Thoracic aorta (tissue), 2 donors: ENCODE measurements at places on chromosomes 11 and 22. TPM values are rescaled to one million over a fixed set of nuclear protein-coding genes. Genes with fewer than 3 reads are reported as not detected.

- H3K4me3 ChIP-seq, result no peak overlapping the region
- no peak for DNase-seq
- H3K27me3 ChIP-seq, result no peaks in the 10 kb centered on the region
- H3K4me1 ChIP-seq, result peaks cover 8% of the 10 kb centered on the region
Measured at GRCh38 chr11:76553554-76554476, 109.0 kb downstream of the EMSY start.

GRCh38 chr11:67002921-67003411 lies 20.0 kb upstream of the SYT12 start:
- no peak overlapping the region for H3K4me3 ChIP-seq
- H3K27me3 ChIP-seq, result no peaks in the 10 kb centered on the region
- H3K4me1 ChIP-seq, result no peaks in the 10 kb centered on the region
- no peak for DNase-seq

GRCh38 chr22:37300551-37301017 lies 18.3 kb downstream of the CYTH4 start:
- no peaks in the 10 kb centered on the region for H3K4me1 ChIP-seq
- H3K4me3 ChIP-seq, result no peak overlapping the region
- no peaks in the 10 kb centered on the region for H3K36me3 ChIP-seq
- DNase-seq, result no peak
- no peaks in the 10 kb centered on the region for H3K27me3 ChIP-seq

GRCh38 chr11:114246321-114247069 lies 49.7 kb upstream of the NNMT start:
- H3K27me3 ChIP-seq, result no peaks in the 10 kb centered on the region
- peak overlapping the region; percentile 14 for H3K27ac ChIP-seq
- peaks cover 35% of the 10 kb centered on the region for H3K4me1 ChIP-seq
- H3K36me3 ChIP-seq, result peaks cover 88% of the 10 kb centered on the region

- peaks cover 9% of the 10 kb centered on the region for H3K4me1 ChIP-seq
- H3K36me3 ChIP-seq, result peaks cover 12% of the 10 kb centered on the region
- peak overlapping the region; percentile 93 for H3K4me3 ChIP-seq
- no peak overlapping the region for H3K27ac ChIP-seq
Measured at GRCh38 chr11:46380340-46381047, 975 bp upstream of the MDK start.

Gene MPZL3
- total RNA-seq, result 0.41 TPM

DNA sequence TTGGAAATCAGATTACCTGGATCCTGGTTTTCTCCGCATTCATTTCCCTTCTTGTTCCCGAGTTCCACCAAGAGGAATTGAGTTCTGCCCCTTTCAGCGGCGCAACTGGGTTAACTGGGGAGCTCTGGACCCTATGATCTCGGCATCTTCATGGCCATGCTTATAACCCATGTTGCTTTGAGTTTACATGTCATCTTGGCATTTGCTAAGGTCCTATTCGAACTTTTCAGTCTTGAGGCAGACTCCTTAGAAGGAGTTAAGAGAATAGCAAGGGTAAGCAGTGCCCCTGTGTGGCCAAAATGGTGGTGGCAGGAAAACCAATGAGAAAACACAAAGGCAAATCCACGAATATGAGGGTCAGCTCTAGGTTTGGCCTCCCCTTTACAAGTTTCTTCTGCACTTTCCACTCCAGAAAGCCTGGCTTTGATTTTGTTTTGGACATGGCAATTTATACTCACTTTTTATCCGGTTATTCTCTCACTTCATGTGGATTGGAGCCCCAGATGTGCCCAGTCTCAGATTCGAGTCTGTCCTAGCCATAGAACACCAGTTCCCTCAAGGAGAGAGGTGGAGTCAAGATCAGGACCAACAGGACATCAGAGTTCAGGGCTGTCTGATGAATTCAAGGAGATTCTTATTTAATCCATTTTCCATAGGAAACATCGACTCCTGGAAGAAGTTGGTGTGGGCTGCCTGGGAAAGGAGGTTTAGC lies 55.3 kb upstream of the FBXO3 start:
- peaks cover 10% of the 10 kb centered on the region for H3K4me1 ChIP-seq
- no peaks in the 10 kb centered on the region for H3K27me3 ChIP-seq
- no peak overlapping the region for H3K27ac ChIP-seq
- no peak for DNase-seq

DNA sequence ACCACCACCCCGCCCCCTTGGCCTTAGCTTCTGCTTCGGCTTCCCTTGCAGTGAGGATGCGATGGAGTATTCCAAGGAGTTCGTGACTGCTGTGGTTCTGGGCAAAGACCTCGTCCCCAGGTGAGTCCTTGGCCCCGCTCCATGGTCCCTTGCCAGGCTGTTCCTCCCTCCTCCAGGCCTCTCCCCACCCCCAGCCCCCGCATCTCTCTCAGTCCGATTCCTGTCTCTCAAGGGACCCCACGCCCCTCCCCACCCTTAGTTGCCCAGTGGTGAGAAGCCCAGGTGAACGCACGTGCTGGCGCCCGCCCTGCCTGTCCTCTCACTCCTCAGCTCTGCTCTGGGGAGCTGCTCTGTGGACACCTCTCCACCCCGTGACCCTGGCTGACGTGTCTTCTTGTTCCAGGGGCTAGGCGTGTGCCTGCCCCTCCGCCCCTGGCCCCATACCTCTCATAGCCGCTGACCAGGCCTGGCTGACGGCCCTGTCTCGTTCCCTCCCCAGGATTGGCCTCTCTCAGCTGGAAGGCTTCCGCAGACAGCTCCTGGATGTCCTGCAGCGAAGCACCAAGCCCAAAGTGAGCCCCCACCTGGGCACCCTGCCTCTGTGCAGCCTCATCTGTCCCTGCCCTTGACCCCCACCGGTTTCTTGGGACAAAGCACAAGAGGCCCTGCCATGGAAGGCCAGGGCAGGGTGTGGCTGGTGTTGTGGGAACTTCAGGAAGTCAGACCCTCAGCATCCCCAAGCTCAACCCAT lies 14.6 kb upstream of the MYRF start:
- H3K36me3 ChIP-seq, result no peaks in the 10 kb centered on the region
- no peaks in the 10 kb centered on the region for H3K27me3 ChIP-seq

- H3K27me3 ChIP-seq, result no peaks in the 10 kb centered on the region
- DNase-seq, result no peak
- H3K4me1 ChIP-seq, result no peaks in the 10 kb centered on the region
- no peak overlapping the region for H3K27ac ChIP-seq
Measured at GRCh38 chr11:132028380-132029240, 658.2 kb downstream of the NTM start.

DNA sequence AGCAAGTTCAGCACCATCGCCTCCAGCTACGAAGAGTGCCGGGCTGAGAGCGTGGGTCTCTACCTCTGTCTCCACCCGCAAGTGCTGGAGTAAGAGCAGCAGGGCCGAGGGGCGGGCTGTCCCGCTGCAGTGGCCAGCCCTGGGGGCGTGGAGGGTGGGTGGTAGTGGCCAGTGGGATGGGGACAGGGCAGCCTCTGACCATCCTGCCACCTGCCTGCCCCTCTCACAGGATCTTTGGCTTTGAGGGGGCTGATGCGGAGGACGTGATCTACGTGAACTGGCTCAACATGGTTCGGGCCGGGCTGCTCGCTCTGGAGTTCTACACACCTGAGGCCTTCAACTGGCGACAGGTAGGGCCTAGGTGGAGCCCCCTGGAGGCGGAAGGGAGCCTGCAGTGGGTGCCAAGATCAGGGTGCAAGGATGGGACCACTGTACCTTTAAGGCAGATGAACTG lies 15.0 kb upstream of the BBS1 start:
- no peak for DNase-seq
- H3K4me1 ChIP-seq, result no peaks in the 10 kb centered on the region
- no peak overlapping the region for H3K27ac ChIP-seq
- H3K4me3 ChIP-seq, result no peak overlapping the region
- no peaks in the 10 kb centered on the region for H3K27me3 ChIP-seq

- H3K4me1 ChIP-seq, result no peaks in the 10 kb centered on the region
- no peak for DNase-seq
- no peak overlapping the region for H3K4me3 ChIP-seq
- no peaks in the 10 kb centered on the region for H3K27me3 ChIP-seq
- H3K27ac ChIP-seq, result no peak overlapping the region
Measured at GRCh38 chr22:17749605-17750395, 24.5 kb downstream of the BID start.

- DNase-seq, result no peak
- no peaks in the 10 kb centered on the region for H3K27me3 ChIP-seq
- peak overlapping the region; percentile 59 for H3K27ac ChIP-seq
- H3K4me1 ChIP-seq, result peaks cover 43% of the 10 kb centered on the region
Measured at GRCh38 chr11:71452199-71453036, 585 bp upstream of the NADSYN1 start.

Gene CDC42BPG
- total RNA-seq, result 0.68 TPM

- no peaks in the 10 kb centered on the region for H3K27me3 ChIP-seq
- no peaks in the 10 kb centered on the region for H3K36me3 ChIP-seq
- no peak for DNase-seq
- no peak overlapping the region for H3K27ac ChIP-seq
Measured at GRCh38 chr11:43504316-43504950, 145.7 kb downstream of the TTC17 start.

DNA sequence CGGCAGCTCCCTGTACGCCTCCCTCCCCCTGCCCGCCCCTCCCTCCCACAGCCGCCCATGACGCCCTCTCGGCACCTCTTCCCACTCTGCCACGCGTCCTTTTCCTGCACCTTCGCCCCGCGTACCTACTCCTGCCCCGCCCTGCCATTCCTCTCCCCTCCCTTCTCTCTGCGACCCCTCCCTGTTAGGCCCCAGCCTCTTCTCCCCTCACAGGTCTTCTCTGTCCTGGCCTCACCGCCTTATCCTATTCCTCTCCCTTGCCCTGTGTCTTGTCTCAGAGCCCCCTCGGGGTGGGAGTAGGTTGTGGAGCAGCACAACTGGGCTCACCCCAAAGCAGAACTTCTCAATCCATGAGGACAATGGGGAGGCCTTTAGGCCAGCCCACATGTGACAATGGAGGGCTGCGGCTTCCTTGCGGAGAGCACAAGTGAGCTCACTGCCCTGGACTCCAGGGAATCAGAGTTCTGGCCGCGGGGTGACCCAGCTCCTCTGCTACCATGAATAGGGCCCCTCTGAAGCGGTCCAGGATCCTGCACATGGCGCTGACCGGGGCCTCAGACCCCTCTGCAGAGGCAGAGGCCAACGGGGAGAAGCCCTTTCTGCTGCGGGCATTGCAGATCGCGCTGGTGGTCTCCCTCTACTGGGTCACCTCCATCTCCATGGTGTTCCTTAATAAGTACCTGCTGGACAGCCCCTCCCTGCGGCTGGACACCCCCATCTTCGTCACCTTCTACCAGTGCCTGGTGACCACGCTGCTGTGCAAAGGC lies 539 bp downstream of the SLC35C1 start:
- peak overlapping the region; percentile 99 for H3K4me3 ChIP-seq
- H3K4me1 ChIP-seq, result peaks cover 41% of the 10 kb centered on the region
- H3K27me3 ChIP-seq, result no peaks in the 10 kb centered on the region
- DNase-seq, result no peak
- H3K27ac ChIP-seq, result peak overlapping the region; percentile 88

DNA sequence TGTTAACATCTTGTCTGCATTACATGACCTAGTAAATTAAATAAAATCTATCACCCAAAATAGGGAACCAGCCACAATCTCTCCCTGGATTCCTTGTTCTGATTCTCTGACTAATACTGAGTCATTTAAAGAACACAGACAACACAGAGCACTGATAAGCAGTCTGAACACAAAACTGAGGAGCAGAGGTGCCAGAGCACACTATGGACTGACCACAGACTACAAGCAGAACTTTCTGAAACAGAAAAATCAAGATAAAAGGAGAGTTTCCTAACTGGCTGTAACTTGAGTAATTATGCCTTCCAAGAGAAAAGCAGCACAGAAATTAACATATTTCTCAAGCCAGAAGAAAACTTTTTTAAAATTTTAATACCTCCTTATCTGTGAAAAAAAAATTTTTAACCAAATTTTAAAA lies 128.8 kb downstream of the SGSM3 start:
- no peak overlapping the region for H3K4me3 ChIP-seq
- no peak for DNase-seq
- peaks cover 30% of the 10 kb centered on the region for H3K4me1 ChIP-seq
- no peaks in the 10 kb centered on the region for H3K27me3 ChIP-seq
- H3K27ac ChIP-seq, result peak overlapping the region; percentile 55
- no peaks in the 10 kb centered on the region for H3K36me3 ChIP-seq

- no peak for DNase-seq
- H3K36me3 ChIP-seq, result no peaks in the 10 kb centered on the region
- H3K27me3 ChIP-seq, result no peaks in the 10 kb centered on the region
- no peaks in the 10 kb centered on the region for H3K4me1 ChIP-seq
Measured at GRCh38 chr11:16773981-16774935, 35.8 kb downstream of the C11orf58 start.

GRCh38 chr22:28115426-28115825 lies 196.4 kb upstream of the PITPNB start:
- no peaks in the 10 kb centered on the region for H3K36me3 ChIP-seq
- DNase-seq, result no peak
- H3K4me3 ChIP-seq, result no peak overlapping the region
- H3K4me1 ChIP-seq, result peaks cover 60% of the 10 kb centered on the region
- H3K27me3 ChIP-seq, result no peaks in the 10 kb centered on the region
